Stimulated activated naive CD4-positive, alpha-beta T cell (primary cell): ENCODE measurements at places on chromosomes 2 and 18.

DNA sequence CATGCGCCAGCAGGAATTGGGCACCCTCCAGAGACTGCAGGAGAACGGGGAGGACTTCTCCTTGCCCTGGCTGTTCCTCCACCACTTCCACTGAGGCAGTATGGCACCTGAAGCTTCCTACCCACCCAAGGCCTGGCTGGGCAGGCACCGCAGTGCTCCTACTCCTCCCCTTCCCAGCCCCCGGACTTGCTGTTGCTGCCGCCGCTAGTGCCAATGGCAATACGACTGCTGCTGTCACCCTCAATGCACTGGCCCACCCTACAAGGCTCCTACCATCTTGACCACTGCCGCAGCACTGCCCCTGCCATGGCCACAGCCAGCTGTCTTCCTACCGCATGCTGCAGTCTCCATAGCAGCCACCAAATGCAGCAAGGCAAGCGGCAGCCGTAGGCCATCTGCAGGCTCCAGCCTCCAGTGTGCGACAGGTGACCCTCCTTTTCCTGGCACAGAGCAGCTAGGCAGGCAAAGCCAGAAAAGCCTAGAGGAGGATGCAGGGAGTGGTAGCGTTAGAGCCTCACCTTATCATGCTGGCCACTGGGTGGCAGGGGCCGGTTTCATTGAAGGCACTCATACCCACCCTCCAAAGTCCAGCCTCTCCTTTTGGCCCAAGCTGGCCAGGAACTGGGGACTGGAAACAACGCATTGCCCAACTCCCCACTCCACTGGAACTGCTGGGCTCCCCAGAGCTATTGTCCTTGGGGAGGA lies 47.4 kb upstream of the ANKRD62 start:
- DNase-seq, result no peak

- no peak for DNase-seq
These were observed 1.2 kb upstream of the HES6 start for GRCh38 chr2:238240757-238241711.

GRCh38 chr2:219362072-219362471 lies 25.6 kb downstream of the DNPEP start:
- DNase-seq, result no peak

GRCh38 chr2:110107092-110108079 lies 8.2 kb downstream of the MALL start:
- DNase-seq, result no peak

DNA sequence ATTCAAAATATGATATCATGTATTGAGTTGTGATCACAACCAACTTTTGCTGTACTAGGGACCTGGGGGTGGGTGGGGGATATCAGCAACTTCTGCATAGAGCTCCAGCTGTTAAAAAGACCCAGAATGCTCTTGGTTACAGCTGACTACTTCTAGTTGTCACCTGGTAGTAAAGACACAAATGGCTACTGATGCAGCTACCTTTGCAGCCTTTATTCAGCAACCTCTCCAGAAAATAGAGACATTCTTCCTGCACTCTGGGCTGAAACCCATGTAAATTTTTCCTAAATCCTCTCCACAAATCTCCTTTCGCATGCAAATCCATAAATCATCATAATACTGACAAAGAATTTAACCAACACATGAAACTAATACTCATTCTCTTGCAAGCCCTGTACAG lies 238.3 kb downstream of the TCF4 start:
- no peak for DNase-seq

DNA sequence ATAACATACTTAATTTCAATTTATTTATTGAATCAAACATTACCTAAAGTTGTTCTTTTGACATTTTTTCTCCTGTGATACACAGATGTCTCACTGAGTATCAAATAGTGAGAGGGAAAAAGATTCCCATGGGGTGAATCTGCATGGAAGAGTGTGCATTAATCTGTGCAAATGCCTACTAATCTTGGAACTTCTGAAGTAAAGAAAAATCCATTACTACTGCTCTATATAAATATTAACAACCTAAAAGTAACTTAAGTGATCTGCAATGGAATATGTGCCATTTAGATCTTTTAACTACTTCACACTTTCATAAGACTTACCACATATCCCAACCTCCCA lies 125.5 kb downstream of the PLCL1 start:
- no peak for DNase-seq

DNA sequence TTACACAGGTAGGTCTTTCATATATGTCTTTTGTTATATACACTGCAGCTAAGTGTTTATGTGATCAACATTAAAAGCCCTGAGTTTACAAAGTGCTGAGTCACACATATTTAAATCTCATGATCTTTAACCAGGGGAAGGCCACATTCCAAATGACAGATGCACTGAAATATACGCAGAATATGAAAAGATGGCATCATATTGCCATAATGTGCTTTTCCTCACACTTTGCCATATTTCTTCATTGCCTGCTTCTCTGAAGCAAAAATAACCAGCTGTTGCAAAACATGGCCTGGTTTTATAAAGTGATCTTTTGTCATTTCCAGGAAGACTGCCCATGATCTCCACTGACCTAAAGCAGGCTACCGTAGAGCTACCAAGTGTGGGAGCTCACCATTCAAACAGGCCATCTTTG lies 93.5 kb upstream of the MAPRE2 start:
- DNase-seq, result no peak

DNA sequence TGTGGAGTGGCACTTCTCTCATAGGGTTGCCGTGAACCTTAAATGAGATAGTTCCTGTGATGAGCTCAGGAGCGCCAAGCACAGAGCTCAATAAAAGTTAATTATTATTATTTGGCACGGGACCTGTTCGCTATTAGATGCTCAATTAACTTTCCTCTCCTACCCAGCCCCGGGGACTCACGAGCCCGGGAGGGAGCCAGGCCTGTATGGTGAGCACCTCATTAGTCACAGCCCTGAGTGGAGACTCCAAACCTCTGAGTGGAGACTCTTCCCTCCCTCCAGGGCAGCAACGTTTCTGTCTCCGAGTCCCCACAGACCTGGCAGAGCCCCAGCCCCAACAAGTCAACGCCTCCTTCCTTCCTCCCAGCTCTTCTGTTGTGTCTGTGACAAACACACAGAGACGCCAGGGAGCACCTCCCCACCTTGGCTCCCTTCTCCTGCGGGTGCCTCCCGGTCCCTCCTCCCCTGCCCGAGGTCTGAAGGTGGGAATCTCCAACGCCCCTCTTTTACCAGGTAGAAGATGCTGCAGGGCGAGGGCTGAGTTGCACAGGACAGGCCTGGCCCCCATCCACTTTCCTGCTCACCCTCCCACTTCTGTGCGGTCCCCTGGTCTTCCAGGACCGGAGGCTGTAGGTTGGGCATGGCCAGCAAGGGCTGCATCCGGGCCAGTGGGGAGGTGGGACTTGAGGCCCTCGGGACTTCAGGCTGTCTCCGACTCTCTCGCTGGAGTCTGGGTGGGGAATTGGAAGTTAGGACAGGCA lies 52.7 kb upstream of the ODC1 start:
- no peak for DNase-seq

- no peak for DNase-seq
These were observed 238.6 kb downstream of the TWIST2 start for GRCh38 chr2:239086325-239087020.

- no peak for DNase-seq
These were observed 196.1 kb upstream of the SALL3 start for GRCh38 chr18:78783564-78783960.

- no peak for DNase-seq
These were observed 926 bp downstream of the SERPINB8 start for GRCh38 chr18:63970809-63971205.

GRCh38 chr2:31000970-31001369 lies 137.3 kb downstream of the GALNT14 start:
- no peak for DNase-seq

DNA sequence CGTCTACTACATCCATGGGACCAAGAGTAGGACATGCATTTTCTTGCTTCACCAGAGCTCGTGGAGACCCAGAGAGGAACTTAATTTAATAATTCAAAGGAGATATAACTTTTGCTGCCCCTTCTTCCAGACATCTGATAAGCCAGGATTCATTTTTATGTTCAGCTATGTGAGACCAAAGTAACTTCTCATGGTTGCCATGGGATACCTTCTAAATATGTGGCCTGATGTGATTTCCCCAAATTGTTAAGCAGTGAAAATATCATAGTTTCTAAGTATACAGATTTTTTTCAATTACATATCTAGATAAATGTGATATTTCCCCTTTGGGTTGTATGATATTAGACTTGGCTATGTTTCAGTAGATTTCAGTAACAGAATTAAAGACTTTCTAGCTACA lies 185.5 kb upstream of the FN1 start:
- DNase-seq, result no peak

- DNase-seq, result no peak
These were observed 142.8 kb downstream of the LPIN1 start for GRCh38 chr2:11889101-11889850.

- DNase-seq, result no peak
These were observed 62.8 kb upstream of the CYP26B1 start for GRCh38 chr2:72210470-72210869.

- no peak for DNase-seq
These were observed 502.1 kb upstream of the TMEFF2 start for GRCh38 chr2:192696857-192697256.

- no peak for DNase-seq
These were observed 205.1 kb downstream of the ZBTB7C start for GRCh38 chr18:48203961-48204666.

GRCh38 chr2:3871002-3871401 lies 167.6 kb downstream of the DCDC2C start:
- no peak for DNase-seq

GRCh38 chr2:58436872-58437271 lies 195.7 kb upstream of the FANCL start:
- DNase-seq, result no peak

DNA sequence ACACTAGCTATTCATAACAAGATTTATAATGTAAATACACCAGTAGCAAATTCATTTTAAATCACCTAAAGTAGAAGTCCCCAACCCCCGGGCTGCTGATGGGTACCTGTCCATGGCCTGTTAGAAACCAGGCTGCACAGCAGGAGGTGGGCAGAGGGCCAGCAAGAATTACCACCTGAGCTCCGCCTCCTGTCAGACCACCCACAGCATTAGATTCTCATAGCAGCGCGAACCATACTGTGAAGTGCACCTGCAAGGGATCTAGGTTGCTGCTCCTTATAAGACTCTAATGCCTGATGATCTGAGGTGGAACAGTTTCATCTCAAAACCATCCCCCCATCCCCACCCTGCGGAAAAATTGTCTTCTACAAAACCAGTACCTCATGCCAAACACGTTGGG lies 71.3 kb downstream of the KANSL1L start:
- DNase-seq, result no peak

DNA sequence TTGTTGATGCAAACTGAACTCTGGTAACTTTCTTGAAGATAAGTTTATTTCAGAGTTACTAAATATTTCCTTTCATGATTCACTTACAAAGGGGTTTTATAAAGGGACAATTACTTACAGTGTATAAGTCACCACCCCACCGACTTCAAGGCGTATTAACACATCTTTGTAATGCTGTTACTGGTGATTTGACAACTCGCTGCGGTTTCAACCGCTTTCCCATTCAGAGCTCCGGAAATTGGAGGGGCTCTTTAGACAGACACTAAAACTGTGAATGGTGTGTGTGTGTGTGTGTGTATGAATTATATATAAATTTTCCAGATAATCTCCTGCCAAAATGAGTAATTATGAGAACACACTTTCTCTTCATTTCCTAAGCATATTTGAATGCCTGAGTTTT lies 4.9 kb downstream of the TM4SF20 start:
- no peak for DNase-seq

DNA sequence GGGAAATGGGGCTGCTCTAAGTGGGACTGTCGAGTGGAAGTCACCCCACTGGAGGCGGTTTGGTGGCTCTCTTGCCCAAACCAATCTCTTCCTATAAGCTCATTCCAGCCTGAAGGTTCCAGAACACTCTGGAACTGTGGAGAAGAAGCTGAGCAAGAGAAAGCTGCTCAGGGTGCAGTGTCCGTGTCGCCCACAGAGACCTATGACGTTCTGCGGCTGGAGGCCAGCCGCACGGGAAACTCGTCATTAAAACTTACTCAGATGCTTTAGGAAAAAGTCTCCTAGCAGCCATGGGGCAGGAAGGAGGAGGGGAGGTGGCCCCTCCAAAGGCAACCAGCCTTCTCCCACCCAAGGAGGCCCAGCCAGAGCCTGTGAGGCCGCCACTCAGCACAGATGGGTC lies 41.7 kb downstream of the ADCY3 start:
- no peak for DNase-seq

DNA sequence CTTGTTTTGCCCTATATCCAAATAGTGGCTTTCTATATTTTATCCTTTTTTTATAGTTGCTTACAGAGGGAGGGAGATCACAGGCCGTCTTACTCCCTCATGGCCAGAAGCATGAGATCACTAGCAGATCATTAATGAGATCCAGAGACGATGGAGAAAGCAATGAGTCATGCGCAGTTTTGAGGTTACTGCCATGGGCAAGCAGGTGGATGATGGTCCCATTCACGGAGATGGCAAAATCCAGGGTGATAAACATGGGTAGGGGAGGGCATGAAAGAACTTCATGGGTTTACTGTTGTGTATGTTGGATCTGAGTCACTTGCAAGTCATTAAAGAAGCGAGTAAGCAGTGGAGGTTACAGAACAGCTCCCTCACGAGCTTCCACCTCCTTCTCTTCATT lies 60.4 kb downstream of the C18orf63 start:
- DNase-seq, result no peak

GRCh38 chr2:29129586-29130281 lies 14.5 kb downstream of the CLIP4 start:
- DNase-seq, result no peak

DNA sequence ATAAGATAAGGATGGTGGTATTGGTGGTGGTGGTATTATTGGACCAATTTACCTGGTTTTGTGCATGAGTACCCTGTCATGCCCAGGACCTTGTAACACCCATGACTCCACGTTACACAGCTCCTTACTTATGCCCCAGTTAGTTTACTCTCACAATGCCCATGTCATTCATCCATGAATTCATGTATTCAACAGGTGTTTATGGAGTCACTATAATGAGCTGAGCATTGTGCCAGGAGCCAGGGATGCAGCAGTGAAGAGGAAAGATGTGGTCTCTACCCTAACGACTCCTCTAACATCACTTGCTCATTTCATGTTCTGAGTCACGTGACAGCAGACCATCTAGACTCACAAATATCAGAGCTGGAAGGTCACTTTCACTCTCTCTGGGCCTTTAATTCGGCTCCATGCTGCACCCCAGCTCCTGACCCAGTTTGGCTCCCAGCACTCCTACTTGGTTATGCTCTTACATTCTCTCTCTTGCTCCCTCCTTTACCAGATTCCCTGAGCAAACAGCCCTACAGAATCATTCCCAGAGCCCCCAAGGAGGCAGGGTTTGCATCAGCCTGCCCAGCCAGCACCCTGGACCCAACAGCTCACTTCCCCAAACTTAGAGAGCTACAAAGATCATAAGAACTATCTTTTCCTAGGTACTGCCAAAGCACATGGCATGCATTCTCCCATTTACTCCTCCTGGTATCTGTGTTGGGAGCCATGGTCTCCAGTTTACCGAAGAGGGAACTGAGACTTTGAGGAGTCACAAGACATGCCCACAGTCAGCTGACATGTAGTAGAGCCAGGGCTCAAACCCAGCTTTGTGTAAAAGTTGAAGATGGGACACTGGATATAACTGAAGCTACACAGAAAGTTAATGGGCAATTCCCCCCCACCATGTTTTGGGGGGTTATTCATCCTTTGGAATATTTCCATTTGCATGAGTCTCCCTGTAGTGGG lies 449.9 kb downstream of the LRATD1 start:
- DNase-seq, result no peak
